EH (cell line): ENCODE measurements at places on chromosomes 6 and 20.

- peak; percentile 32 for DNase-seq
These were observed 10.9 kb upstream of the PGC start for GRCh38 chr6:41757931-41758640.

DNA sequence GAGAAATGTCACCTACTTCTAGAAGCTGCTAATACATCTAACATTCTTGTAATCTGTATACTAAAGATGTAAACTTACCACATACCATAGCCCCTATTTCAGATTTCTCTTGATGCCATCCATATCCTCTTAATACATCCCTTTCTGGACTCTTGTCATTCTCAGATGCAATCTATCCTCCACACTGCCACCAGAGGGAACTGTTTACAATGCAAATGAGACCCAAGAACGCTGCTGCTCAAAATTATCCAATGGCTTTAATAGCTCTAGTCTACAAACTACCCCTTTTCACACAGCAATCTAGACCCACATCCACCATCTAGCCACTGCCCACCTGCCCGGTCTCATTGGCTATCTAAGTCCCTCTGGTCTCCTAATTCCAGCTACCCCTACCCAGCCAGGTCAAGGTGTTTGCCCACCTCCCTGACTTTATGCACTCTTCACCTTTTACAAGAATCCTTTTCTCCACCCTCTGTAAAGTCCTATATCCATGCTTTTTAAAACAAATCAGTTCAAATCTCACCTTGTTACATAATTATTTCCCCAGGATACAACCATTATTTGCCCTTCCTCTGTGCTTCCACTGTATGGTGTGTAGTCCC lies 14.8 kb downstream of the FAXC start:
- DNase-seq, result peak; percentile 67

- DNase-seq, result peak; percentile 69
These were observed 24.6 kb downstream of the ATG5 start for GRCh38 chr6:106300944-106301343.

- no peak for DNase-seq
These were observed 113.5 kb upstream of the GLP1R start for GRCh38 chr6:38935051-38935450.

- DNase-seq, result peak; percentile 94
These were observed 100.0 kb upstream of the CARMIL1 start for GRCh38 chr6:25179051-25179778.

GRCh38 chr20:37559312-37560027 lies 31.8 kb upstream of the BLCAP start:
- no peak for DNase-seq
